Activated CD4-positive, alpha-beta T cell treated with anti-CD3 and anti-CD28 coated beads for 1 hour (primary cell): ENCODE measurements at places on chromosomes 6 and 20.

DNA sequence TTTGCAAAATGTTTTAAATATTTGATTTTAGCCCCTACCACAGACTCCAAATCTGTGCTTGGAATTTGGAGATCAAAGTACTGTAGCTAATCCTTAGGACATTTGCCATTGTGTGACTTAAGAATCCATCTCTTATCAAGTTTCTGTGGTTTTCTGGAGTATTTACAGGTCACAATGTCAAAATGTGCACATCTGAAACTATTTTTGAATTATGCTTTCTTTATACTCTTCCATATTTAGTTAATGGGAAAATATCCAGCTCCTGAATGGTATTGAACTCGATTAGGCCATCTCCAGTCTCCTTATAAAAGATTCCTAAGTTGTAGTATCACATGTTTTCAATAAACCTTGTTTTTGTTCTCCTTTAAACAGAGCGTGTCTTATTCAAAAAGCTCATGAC, 162.5 kb downstream of the KHDC1L start:
- no peak for DNase-seq

- DNase-seq, result no peak
These were observed 3.3 kb downstream of the SLC17A2 start for GRCh38 chr6:25927178-25927577.

GRCh38 chr6:111941686-111942330, 68.6 kb upstream of the FYN start:
- no peak for DNase-seq

- no peak for DNase-seq
These were observed 15.7 kb upstream of the CGA start for GRCh38 chr6:87110636-87111035.

- DNase-seq, result peak; percentile 39
These were observed 3.9 kb upstream of the PHF20 start for GRCh38 chr20:35767683-35768481.

- DNase-seq, result no peak
These were observed 45.6 kb downstream of the ADGRF5 start for GRCh38 chr6:46876126-46876525.

- no peak for DNase-seq
These were observed 29.7 kb downstream of the MC3R start for GRCh38 chr20:56278196-56278595.

DNA sequence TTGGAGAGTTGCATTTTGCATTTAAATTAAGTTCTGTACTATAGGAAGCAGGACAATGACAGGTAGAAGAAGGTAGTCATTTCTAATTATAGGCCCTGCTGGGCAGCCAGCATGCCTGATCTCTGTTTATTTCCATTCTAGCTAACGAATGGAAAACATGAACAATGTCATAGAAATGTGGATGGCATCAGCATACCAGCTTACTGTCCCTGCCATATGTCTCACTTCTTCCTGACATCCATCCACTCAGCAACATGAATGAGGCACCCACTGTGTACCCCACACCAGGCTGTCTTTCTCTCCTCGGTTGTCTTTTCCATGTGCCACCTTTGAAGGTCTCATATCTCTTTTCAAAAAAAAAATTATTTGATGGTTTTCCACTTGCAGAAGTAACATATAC, 11.1 kb downstream of the ADTRP start:
- DNase-seq, result no peak

DNA sequence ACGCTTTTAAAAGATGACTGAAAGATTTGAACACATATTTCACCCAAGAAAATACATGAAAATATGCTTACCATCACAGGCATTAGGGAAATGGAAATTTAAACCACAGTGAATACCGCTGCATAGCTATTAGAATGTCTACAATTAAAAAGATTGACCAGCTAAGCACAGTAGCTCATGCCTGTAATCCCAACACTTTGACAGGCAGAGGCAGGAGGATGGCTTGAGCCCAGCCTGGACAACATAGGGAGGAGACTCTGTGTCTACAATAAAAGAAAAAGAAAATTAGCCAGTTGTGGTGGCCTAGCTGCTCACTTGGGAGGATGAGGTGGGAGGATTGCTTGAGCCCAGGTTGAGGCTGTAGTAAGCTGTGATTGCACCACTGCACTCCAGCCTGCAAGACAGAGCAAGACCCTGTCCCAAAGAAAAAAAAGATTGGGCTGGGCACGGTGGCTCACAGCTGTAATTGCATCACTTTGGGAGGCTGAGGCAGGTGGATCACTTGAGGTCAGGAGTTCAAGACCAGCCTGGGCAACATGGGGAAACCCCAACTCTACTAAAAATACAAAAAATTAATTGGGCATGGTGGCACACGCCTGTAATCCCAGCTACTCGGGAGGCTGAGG, 163.7 kb upstream of the AKAP12 start:
- DNase-seq, result no peak

DNA sequence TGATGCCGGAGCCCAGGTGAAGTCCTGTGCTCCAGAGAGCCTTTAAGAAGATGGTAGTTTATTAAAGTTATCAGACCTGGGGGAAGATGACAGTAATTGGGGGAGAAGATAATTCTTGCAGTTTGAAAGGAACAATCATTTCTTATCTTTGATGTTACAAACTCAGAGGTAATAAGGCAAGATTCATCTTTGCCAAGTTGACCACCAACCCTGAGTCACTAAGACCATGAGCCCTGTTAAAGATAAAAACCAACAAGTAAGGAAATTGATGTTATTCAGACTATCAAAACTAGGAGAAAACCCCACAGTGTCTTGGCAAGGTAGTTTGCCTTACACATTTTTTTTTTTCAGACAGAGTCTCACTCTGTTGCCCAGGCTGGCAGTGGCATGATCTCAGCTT, 73.1 kb downstream of the MKKS start:
- no peak for DNase-seq

DNA sequence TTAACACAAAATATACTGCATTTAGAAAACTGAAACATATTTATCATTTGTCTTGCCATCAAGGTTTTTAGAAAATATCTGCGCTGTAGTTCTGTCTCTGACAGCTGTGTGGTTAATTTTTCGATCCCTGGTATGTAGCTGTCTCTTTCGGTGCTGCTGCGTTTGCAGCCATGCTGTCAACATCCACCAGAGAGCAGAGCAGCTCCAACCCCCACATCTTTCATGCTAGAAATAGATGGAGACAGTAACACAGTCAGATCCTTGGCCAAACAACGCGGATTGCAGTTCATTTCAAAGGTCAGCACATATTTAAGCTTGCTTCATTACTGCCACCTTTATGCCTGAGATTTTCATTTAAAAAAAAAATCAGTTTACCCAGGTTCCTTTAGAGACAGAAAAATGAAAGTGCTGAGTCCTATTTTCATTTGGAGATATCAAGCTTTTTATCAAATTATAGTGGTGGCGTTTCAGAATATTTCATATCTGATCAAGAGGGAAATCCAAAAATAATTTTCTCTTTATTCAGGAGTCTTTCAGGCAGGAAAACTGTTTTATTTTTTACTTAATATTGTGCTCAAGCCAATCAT, 157.7 kb upstream of the MMS22L start:
- no peak for DNase-seq

DNA sequence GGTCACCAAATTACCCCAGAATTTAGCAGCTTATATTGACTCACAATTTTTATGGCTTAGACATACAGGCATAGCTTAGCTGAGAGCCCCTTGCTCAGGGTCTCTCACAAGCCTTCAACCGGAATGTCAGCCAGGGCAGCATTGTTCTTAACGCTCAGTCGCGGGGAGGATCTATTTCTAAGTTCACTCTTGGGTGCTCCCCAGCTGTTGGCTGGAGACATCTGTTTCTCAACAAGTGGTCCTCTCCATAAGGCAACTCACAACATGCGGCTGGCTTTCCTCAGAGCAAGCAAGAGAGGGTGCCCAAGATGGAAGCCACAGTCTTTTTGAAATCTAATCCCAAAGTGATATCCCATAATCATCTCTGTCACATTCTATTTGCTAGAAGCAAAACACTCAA, 46.6 kb downstream of the SLX4IP start:
- no peak for DNase-seq

DNA sequence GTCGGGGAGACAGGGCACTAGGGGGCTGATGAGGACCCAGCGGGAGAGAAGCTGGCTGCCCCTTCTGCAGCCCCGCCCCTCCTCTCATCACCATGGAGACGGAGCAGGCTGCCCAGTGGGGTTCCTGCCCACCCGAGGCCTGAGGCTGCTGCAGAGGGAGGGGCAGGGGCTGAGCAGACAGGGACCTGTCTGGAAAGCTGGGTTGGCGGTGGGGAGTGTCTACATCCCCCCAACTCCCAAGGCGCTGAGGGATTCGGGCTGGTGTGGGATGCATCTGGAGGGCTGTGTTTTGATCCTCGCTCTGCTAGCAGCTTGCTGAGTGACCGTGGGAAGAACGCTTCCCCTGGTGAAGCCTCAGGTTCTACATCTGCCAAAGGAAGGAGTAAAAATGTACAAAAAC, 1.2 kb upstream of the BPI start:
- no peak for DNase-seq

DNA sequence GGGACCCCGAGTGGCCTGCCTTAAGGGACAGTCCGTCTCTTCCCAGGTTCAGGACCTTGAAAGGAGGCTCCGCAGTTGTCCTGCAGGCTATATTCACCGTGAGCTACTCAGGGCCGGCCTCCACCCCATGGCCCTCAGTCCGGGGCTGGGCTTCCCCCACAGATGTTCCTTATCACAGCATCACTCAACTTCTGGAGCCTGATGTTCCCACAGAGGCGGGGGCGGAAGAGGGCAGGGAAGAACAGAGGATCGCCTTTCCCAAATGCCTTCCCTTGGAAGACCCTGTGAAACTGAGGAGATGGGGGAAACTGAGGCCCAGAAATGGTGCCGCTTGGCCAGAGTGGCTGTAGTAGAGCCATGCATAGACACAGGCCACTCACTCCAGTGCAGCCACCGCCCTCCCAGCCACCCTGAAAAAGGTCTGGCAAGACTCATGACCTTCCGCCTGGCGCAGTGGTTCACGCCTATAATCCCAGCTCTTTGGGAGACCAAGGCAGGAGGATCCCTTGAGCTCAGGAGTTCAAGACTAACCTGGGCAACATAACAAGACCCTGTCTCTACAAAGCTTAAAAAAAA, 4.3 kb upstream of the COX4I2 start:
- no peak for DNase-seq

DNA sequence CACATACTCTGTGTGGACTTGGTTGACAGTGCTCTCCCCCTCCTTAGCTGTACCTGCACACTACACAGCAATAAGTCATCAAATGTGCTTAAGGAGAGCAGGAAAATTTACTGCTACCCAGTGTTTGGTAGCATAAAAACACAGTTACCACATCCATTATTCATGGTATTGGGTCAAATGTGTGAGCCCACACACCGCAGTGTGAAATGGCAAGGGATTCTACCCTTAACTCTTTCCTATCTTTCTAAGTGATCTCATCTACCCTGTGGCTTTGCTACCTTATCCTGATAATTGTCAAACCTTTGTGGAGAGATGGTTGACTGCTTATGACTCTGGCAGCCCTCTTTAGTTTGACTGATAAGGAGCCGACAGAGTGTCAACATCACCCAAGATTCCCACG, 47.6 kb downstream of the STX11 start:
- no peak for DNase-seq

DNA sequence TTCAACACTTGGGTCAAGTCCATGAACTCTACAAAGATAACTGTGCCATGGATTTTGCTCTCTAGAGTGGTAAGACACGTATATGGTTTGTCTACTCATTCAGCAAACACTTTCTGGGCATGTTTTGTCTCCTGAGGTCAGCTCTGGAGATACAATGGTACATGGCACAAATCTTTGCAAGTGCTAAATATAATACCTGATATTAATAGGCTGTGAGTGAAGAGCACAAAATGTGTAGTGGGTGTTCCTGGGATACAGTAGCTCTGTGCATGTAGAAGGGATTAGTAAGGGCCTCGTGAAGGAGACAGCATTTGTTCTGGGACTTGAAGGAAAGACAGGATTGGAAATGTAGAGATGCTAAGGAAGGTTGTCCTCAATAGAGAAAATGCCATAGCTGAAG, 360.9 kb downstream of the BCKDHB start:
- DNase-seq, result no peak

DNA sequence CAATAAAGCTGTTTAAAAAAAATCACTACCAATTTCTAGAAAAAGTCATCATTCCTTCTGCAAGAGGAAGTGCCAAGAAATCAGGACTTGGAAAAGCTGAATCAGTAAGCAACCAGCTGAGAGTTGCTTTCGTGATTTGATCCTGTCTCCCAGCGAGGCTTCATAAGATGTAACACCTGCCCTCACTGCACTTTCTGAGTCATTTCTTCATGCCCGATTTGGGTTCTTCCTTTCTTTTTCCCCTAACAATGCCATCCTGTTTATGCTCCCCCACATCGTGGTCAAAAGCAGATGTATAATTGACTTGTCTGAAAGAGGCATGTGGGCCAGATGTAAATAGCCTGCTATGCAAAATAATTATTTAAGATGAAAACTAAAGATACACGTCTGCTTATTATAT, 52.1 kb downstream of the RIPOR2 start:
- DNase-seq, result no peak

DNA sequence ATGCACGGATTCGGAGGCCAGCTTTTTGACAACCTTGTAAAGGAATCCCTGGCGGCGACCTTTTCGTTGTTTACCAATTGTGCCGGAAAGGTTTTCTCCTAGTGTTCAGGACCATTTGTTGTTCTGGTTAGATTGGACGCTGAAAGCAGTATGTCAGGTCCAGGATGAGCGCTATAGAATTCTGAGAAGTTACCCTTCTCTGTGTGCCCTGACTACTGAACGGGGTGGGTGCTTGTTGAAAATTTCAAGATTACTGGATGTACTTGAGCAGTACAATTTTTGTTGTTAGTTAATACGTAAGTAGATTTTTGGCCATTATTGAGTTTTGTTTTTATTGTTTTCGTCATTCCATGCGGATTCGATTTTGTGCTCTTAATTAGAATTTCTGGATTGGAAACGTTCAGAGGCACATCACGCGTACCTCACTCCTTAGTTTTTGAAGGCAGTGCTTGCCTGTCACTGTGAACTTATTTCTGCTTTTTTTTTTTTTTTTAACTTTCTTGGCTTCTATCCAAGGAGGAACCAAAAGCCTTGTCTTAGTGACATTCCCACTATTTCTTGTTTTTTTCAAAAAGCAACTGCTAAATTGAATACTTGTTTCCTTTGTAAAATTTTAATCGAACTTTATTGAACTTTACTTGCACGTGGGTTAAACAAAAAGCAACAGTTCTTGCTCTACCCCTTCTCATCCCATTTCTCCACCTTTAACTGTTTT, 898 bp downstream of the XRN2 start:
- DNase-seq, result no peak

GRCh38 chr6:121187200-121187832, 147.0 kb downstream of the TBC1D32 start:
- no peak for DNase-seq

GRCh38 chr6:23531666-23532065, 594.3 kb upstream of the NRSN1 start:
- no peak for DNase-seq
